ENCODE measurements at places on chromosomes 5 and 9.
A peak's percentile ranks its signal among the peaks of the same experiment; 100 is the strongest.

DNA sequence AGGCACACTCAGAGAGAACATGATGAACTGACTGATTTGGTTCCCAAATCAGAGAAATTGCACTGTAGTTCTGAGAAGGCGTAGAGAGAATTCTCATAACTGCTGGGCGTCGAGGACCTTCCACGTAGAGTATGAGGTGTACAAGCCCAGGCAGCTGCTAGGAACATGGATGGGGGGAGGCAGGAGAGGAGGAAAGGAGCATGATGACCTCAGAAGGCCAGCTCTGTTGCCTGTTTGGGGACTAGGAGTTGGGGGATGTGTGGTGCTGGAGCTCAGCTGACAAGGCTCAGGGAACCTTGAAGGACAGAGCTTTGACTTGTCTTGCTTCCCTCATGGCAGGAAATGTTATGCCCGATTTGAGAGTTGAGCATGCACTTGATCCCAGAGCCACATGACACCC, 485.4 kb downstream of the IRX1 start:
- DNase-seq, result no peak

- peak; percentile 60 for DNase-seq
Observed at GRCh38 chr5:56464935-56465768, 232.0 kb upstream of the ANKRD55 start.

DNA sequence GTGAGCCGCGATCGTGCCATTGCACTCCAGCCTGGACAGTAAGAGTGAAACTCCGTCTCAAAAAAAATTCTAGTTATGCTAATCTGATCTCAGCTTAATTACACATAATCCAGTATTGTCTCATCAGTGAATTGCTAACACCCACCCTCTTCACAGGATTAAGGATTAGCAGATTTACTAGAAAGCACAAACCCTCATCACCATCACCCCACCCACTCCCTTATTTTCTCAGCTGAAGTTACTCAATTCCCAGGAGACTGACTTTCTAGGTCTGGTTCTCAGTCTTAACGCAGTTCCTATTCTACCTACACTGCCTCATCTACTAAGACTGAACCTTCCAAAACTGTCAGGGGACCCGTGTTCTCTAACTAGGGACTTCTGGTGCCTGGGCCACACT, 9.0 kb downstream of the TOR1B start:
- DNase-seq, result no peak

DNA sequence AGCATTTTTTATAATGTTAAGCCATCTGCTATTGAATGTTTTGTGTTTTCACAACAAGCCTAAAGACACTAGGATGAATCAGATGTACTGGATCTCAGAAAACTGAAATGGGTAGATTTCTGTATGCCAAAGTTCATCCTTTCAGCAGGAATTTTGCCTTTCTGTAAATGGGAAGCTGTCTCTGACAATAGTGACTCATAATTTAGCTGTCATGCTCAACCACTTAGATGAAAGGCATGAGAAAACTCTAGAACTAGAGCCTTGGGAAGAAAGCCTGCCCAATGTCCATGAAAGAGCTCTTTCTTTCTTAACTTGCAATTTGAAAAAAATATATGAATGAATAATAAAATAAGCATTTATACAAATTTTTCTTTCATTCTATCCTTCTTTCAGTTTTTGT, 616.0 kb upstream of the EDIL3 start:
- DNase-seq, result no peak
